ENCODE measurements at places on chromosomes 7 and 10. TPM values are rescaled to one million over a fixed set of nuclear protein-coding genes. Genes with fewer than 3 reads are reported as not detected.
A peak's percentile ranks its signal among the peaks of the same experiment; 100 is the strongest.

DNA sequence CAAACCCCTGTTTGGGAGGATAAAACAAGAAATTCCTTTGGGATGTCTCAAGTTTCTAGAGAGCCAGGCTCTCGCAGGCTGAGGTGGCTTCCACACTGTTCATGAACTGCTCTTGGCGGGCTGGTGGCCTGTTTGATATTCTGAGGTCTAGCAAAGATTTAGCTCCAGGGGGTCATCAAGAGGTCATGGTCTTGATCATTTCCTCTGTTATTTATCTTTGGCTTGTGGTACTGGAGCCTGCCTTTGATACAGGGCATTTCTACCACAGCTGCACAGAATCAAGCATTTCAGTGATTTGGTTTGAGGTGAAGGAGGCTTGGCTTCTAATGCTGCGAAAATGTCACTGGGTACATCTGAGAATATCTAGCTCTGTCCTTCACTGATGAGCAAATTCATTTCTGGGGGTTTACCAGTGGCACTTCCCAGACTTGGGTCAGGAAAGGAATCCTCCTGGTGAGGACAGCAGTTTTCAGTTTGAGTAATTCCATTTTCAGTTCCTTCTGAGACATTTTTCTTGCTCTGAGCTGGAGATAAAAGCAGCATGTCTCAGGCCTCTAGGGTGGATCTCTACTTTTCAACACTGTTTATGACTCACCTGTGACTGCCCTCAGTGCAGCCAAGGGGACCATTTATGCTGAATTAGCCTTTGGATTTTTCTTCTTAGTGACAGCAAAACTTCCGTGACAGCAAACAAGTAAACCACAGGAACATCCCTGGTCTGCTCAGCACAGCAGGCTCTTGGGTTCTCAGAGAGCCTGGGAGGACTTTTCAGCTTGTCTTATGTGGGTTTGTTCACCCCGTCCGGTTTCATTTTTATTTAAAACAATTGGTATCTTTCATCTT, 312.0 kb downstream of the RNLS start:
- DNase-seq: no peak

- no peak for DNase-seq
Measured at GRCh38 chr10:117320050-117320665, 55.1 kb downstream of the PDZD8 start.

DNA sequence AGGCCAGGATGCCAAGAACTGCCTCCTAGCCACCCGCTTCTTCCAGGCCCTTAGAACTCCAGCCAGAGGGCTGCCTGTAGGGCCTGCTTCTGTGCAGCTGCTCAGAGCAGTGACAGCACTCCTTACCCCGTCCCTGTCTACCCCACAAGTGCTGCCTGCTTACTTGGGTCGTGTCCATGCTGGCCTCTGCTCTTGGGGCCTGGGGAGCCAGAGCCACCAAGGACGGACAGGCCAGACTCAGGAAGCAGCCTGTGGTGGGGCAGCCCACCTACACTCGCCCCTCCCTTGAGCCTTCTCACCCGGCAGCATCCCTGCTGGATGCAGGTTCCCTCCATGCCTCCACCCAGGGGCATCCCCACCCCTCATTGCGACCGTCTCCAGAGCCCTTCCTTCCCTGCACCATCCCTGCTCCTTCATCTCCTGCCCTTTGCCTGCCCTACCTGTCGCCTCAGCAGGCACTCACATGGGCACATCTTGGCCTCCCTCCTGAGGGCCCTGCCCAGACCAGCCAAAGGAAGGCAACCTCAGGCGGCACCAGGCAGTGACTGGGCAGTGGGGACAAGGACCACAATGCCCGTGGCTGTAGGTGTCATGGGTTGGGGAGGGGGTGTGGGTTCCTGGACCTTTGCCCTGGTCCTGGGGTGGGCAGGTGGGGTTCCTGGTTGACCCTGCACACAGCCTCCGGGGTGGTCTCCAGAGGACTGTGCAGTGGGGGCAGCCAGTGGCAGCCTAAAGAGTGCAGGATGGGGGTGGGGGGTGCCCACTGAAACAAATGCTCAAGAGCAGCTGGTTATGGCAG, 78.0 kb upstream of the TNS3 start:
- DNase-seq: no peak

GRCh38 chr10:129706523-129706922, 239.5 kb downstream of the MGMT start:
- no peak for DNase-seq

- no peak for DNase-seq
Measured at GRCh38 chr10:4103603-4104002, 318.6 kb upstream of the KLF6 start.

- no peak for DNase-seq
Measured at GRCh38 chr7:93799750-93800357, 90.7 kb downstream of the TFPI2 start.

DNA sequence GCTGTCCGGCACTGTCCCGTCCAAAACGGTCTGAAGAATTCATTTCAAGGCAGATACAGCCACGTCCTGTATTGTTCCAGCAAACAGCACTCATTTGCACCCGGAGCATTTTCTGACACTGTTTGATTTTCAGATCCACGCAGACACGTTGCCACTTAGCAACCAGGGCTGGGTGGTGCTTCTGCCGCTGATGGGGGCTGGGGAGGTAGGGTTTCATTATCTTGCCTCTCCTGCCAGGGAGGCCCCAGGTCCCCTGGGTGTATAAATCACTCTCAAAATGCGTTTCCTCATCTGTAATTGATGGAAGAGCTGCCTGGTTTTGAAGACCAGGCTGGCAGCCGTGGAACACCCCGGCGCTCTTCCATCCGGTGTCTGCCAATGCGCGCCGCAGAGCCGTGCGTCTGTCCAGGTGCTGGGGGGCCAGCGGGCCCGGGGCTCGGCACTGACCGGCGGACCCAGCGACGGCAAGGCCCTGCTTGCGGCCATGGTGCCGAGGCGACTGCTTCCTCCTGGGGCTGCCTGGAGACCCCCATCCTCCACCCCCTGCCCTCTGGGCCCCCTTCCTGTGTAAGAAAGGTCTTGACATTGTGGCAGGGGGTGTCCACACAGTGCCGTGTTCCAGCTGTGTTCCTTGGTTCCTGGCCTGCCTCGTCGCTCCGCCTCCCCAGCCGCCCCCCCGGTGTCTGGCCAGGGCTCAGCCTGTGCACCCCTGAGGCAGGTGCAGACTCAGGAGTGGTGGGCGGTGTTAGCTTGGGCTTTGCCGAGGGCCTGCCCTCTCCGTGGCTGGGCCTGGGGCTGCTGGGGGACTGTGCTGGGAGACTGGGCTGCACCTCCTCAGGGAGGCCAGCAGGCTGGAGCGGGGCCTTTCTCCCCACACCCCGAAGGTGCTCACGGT, 16.6 kb downstream of the ADGRA1 start:
- DNase-seq: no peak

DNA sequence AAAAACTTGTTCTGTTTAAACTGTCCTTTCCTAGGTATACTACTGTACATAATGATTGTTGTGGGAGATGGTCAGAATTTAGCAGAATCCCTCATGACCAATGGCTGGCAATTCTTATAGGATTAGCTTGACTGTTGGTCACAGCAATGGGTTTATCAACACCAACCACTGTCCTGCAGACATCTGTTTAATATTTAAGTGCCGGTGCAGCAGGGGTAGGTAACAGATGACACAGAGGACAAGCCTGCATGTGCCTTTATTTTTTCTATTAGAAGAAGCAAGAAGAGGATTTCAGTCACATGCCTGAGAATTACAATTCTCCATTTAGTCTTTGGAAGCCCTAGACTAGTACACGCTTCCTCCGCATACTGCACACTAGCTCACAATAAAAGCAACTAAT, 48.4 kb downstream of the CCDC6 start:
- DNase-seq: no peak

DNA sequence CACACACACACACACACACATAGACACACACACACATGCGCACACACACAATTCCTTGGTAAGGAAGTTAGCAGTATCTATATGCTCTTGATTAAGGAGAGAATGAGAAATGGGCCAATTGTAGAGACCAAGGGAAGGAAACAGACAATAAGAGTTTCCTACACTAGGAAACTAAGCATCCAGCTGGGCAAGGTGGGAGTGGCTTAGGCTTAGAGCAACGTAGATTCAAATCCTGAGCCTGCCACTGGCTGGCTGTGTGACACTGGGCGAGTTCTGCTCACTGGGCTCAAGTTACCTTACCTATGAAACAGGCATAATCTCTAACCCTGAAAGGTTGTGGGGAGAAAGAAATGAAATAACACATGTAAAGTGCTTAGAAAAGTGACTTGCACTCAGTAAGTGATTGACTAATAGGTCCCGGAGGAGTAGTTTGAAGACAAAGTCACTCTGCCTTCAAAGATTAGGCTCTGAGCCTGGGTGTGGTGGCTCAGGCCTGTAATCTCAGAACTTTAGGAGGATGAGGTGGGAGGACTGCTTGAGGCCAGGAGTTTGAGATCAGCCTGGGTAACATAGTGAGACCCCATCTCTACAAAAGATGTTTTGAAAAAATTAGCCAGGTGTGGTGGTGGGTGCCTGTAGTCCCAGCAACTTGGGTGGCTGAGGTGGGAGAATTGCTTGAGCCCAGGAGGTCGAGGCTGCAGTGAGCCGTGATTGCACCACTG, 701.4 kb downstream of the PARD3 start:
- no peak for DNase-seq

DNA sequence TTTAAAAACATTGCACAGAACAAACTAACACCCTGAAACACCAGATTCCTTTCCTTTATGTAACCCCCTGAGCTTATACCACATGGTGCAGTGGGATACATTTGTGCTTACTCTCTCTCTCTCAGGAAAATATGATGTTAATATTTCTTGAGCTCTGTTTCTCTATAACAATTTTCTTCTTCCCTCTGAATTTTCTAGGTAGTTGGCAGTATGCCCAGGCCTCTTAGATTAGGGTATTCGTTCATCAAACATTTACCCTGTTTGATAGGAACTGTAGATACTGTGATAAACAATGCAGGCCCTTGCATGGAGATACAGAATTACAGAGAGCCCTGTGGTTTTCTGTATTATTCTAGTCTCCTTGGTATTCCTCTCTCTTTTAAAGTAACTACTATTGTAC, 567.8 kb downstream of the IPMK start:
- DNase-seq: no peak

DNA sequence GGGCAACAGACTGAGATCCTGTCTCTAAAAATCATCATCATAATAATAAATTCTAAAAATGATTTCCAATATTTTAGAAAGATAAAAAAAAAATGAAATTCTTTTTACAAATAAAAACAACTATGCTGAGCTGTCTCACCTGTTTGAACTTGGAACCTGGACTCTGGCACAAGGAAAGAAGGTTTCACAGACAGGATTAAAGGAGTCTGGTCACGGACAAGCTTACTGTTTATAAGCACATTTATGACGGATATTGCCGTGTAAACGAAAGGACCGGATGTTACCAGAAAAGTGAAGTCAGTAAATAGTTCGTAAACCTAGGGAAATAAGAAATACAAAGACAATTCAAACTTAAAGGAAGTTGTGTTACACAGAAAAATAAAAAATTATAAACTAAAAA, 70.2 kb downstream of the KIAA1549 start:
- DNase-seq: no peak

GRCh38 chr7:50492770-50493519, 42.8 kb upstream of the FIGNL1 start:
- no peak for DNase-seq

DNA sequence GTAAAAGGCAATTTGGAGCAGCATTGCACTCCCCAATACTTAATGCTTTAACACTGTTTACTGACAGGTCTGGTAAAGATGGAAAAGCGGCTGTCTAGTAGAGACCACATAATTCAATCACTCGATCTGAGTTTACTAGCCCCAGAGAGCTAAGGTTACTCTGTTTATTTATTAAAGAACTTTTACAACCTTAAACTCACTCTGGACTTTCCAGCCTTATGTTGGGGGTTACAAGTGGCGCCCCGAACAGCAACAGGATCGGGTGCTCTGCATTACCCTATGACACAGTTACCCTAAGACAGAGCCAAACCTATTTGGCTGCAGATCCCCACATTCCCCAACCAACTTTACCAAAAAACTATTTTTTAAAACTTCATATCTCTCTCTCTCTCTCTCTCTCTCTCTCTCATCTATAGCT, 43.9 kb downstream of the MRPS24 start:
- DNase-seq: no peak

DNA sequence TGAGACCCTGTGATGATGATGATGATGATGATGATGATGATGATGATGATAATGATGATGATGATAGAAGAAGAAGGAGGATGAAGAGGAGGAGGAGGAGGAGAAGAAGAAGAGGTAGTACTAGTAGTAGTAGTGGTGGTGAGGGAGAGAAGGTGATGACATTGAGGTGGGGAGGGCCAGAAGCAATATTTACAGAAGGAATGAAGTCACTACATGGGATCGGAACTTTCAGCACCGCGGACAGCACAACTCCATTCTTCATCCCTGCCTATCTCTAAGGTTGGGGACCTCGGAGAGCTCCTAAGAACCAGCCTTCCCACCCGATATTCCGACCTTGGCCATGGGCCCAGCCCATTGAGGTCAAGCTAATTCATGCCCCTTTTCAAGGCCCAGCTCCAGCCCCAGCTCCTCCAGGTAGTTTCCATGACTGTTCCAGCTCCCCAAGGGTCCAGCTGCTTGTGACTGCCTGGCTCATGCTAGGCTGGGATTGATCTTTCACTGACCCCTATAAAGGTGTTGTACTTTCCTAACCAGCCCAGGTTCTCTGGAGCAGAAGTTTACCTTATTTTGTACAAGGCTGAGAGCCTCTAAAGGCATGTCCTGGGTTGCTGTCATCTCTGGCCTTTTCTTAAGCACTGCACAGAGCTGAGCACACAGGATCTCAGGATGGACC, 10.3 kb downstream of the CRHR2 start:
- peak; percentile 59 for DNase-seq

GRCh38 chr7:10474048-10474447, 499.6 kb upstream of the PHF14 start:
- DNase-seq: no peak

GRCh38 chr7:133828906-133829305, 298.2 kb upstream of the LRGUK start:
- DNase-seq: no peak

- no peak for DNase-seq
Measured at GRCh38 chr7:28203508-28204240, 23.1 kb upstream of the JAZF1 start.

DNA sequence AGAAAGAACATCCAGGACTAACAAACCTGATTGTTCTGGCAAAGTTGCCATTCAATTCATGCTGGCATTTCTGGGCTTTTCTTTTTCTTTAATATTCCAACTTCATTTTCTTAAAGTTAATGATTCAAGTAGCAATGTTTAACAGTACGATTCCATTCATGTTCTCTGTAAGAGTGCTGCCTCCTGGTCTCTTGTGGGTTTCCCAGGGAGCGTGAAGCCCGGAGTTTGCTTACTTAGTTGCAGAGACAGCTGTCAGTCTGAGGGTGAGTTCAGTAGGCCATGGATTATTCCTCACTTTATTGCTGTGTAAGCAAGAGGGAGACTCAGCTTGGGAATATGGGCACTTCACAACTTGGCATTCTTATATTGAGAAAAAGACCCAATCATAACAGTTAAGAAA, 142.2 kb downstream of the TWIST1 start:
- no peak for DNase-seq

- no peak for DNase-seq
Measured at GRCh38 chr7:44519546-44519945, 21.6 kb downstream of the NPC1L1 start.

PIP gene
- not detected for total RNA-seq

NPSR1 gene
- total RNA-seq: not detected

ACTR3C gene
- 0.61 TPM for total RNA-seq

HEPACAM2 gene
- total RNA-seq: not detected

OR9A2 gene
- not detected for total RNA-seq

CLRN3 gene
- not detected for total RNA-seq

AOC1 gene
- total RNA-seq: not detected

CHST3 gene
- 24.5 TPM for total RNA-seq

DNAJB9 gene
- 10.0 TPM for total RNA-seq

EBF3 gene
- 11.6 TPM for total RNA-seq

ADAP1 gene
- total RNA-seq: 5.2 TPM

ADRA2A gene
- 0.07 TPM for total RNA-seq

RPS24 gene
- 1,546 TPM for total RNA-seq

Measured in neural crest cell (in vitro differentiated cells).